ENCODE measurements at places on chromosomes 4 and X. TPM values are rescaled to one million over a fixed set of nuclear protein-coding genes. Genes with fewer than 3 reads are reported as not detected.

NKAP gene
- total RNA-seq: 2.6 TPM

PPBP gene
- total RNA-seq: not detected

LRAT gene
- total RNA-seq: 0.55 TPM

IRS4 gene
- not detected for total RNA-seq

CFP gene
- total RNA-seq: 1.4 TPM

SHISA3 gene
- not detected for total RNA-seq

MAGEA10 gene
- total RNA-seq: not detected

ELK1 gene
- total RNA-seq: 6.1 TPM

DNA sequence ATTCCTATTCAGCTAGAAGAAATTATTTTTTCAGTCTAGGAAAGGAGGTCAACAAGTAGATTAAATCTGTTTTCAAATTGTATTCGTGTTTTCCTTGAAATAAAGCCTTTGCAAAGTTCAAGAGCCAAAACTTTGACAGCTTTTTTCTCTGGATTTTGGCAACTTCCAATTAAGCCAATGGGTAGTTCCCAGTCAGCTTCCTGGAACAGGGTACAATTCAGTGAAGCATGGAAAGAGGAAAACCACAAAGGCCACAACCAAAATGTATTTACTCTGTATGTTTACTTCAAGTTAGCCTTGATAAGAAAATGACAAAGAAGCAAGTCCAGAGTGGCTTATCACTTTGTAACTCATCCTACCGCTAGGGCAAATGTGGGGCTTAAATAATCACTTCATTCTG is 188.6 kb downstream of the COMMD8 start:
- DNase-seq: no peak

- no peak for DNase-seq
Measured at GRCh38 chrX:110407910-110408545, 49.4 kb downstream of the RTL9 start.

- no peak for DNase-seq
Measured at GRCh38 chr4:142366769-142367181, 479.3 kb downstream of the INPP4B start.

- no peak for DNase-seq
Measured at GRCh38 chrX:16985286-16985685, 38.8 kb downstream of the REPS2 start.

GRCh38 chr4:30605616-30606190 is 114.5 kb upstream of the PCDH7 start:
- DNase-seq: no peak

- DNase-seq: no peak
Measured at GRCh38 chr4:2847302-2847871, 3.7 kb downstream of the ADD1 start.

DNA sequence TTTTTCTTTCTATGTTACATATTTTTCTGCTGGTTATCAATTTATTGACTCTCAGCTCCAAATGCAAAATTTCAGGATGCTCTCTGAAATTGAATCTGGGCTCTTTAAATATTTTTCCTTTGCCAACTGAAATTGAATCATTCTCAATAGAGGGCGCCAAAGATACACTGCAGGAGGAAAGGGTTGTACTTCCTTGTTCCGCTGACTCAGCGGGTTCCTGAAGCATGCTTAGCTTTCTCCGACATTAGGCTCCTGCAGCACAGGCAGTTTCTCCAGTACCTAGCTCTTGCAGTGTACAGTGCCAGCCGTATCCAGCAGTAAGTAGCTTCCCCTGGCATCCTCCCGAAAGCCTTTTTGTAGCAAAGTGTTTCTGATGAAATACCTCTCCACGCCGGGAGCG is 28.8 kb upstream of the CFAP47 start:
- peak; percentile 57 for DNase-seq

DNA sequence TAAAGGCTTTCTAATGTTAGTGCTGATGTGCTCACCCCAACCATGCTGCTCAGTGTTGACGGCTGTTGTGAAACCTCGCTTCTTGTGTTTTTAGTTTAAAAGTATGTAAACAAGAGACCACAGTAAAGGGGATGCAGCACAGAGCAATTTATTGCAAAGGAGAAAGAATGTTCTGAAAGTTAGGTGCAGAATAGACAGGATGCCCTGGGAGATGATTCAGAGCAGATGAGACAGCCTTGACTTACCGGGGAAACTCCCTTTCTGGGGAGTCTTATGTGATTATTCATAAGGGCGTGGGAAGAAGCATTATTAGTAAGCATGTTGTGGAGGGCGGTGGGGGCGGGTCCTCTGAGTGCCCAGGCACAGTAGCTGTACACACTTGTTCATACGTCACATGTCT is 47.7 kb downstream of the EVC start:
- no peak for DNase-seq

GRCh38 chr4:147640331-147640730 is 23.1 kb downstream of the TMEM184C start:
- no peak for DNase-seq

- DNase-seq: no peak
Measured at GRCh38 chrX:122187069-122187713, 996.9 kb upstream of the GRIA3 start.

DNA sequence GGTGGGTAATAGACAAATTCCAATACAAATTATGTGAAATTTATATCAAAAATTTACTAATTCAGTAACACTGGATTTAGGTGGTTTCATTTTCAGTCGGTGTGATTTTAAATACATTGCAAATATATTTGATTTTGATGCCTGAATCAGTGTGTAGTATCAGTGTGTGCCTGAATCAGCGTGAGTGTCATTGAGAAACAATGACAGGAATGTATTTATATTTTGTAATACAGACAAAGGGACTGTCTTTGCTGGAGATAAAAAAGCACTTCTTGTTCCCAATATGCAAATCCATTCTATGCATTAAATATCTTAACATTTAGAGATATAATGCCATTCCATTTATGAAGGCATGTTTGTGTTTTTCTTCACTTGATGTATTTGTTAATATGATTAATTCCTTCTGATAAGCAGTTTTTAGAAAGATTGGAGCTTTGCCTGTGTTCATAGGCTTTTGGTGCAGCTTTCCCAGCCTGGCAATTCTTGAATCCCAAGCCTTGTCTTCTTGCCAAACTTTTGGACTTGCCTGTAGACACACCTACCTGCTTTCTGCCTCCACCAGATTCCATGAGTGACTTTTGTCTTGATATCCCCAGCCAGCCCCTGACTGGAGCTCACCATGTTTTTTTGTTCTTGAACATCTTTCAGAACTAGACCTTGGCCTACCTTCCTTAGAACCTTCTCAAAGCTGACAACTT is 243.8 kb downstream of the ADGRL3 start:
- DNase-seq: no peak

DNA sequence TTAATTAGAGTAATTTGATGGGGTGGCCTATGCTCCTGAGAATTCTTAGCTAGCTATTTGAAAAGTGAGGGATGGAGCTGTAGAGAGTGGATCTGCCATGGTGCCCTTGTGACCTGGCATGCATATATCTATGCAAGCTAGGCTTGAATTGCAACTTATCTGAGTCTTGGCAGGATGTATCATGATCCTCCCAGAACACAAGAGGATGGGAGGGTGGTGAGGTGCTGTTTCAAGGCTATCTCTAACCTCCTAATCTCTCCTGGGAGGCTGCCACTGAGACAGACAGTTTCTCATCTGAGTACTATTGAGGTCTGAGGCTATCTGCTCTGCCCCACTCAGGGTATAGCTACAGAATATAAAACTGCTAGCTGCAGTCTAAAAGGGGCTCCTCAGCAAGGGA is 56.6 kb downstream of the BRCC3 start:
- no peak for DNase-seq

- no peak for DNase-seq
Measured at GRCh38 chr4:142126890-142127497, 490.6 kb downstream of the IL15 start.

- DNase-seq: no peak
Measured at GRCh38 chr4:156901871-156902270, 69.7 kb downstream of the PDGFC start.

GRCh38 chrX:16484338-16484737 is 165.6 kb upstream of the S100G start:
- no peak for DNase-seq

- peak; percentile 93 for DNase-seq
Measured at GRCh38 chr4:1746265-1746691, 25.0 kb downstream of the TACC3 start.

DNA sequence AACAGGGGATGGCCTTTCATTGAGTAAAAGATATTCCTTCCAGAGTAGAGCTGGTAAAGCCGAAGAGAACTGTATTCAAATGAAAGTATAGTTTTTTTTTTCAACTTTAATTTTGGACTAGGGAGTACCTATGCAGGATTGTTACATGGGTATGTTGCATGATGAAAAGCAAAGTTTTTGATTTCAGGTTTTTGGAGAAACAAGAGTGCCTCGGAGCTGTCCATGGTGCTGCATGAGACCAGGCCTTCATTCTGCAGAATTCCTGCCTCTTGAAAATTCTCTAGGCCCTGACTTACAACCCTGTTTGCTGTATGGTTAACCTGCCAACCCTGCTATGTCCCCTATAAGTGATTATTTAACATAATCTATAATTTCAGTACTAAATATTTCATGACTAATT is 1065.7 kb upstream of the FTHL17 start:
- no peak for DNase-seq

- DNase-seq: no peak
Measured at GRCh38 chrX:148593987-148594386, 93.6 kb downstream of the AFF2 start.

- DNase-seq: no peak
Measured at GRCh38 chr4:87116231-87116630, 104.2 kb downstream of the KLHL8 start.

DNA sequence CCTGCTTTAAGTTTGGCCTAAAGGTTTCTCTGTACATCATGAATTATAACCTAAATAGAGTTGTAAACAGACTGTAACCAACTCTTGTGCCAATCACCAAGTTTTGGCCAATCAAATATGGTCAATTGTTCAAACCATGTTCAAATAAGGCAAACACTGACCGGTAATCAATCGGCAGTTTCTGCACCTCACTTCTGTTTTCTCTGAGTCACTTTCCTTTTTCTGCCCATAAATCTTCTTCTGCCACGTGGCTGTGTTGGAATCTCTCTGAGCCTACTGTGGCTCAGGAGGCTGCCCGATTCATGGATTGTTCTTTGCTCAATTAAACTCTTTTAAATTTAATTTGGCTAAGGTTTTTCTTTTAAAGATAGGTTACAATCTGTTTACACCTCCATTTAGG is 16.5 kb upstream of the ENPP6 start:
- DNase-seq: no peak

DNA sequence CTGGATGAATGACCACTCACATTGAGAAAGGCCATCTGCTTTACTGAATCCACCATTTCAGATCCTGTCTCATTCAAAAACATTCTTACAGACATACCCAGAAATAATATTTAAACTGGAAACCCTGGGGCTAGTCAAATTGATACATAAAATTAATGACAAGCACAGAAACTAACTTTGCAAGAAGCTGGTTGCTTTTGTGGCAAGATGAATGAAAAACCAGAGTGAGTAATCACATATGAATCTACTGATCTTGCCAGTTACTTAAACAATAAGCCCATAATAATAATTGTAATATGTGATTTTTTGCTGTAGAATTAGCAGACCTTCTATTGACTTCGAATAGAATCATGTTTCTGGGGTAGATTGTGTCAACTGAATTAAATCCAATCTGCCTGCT is 235.1 kb downstream of the PPARGC1A start:
- DNase-seq: no peak

GRCh38 chr4:161792991-161793390 is 370.8 kb downstream of the FSTL5 start:
- DNase-seq: peak; percentile 45

GRCh38 chr4:41207291-41207831 is 7.0 kb downstream of the APBB2 start:
- no peak for DNase-seq

- no peak for DNase-seq
Measured at GRCh38 chr4:41744572-41745291, 3.8 kb downstream of the PHOX2B start.

DNA sequence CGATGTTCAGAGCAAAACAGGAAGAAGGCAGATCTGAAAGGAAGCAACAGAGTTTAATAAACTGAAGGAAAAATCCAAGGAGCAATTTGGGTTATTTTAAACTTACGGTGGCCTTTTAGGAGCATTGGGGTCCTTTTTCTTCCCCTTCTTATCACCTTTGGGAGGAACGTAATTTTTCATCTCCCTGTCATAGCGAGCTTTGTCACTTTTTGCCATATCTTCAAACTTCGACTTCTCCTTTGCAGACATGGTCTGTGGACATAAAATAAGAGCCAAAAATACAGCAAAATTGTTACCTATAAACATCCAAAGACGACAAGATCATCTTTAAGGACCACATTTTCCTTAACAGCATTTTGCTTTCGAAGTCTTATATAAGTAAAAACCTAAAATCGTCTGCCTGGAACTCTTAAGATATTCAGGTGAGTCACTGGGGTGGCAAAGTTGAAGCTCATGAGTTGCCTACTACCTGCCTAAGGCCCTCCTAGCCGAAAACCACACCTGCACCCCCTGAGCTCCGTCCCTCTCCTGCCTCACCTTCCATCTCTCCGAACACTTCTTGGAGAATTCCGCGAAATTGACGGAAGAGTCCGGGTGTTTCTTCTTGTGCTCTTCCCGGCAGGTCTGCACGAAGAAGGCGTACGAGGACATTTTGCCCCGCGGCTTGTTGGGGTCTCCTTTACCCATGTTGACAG is 1.0 kb downstream of the HMGB2 start:
- no peak for DNase-seq

- no peak for DNase-seq
Measured at GRCh38 chrX:24920769-24921168, 95.0 kb downstream of the ARX start.
